ENCODE measurements at places on chromosomes 6 and 20.

GRCh38 chr6:43428112-43428570, 800 bp downstream of the ABCC10 start:
- DNase-seq = no peak

- DNase-seq = no peak
Observed at GRCh38 chr6:154229786-154230185, 126.8 kb downstream of the IPCEF1 start.

GRCh38 chr6:119308048-119308570, 41.5 kb downstream of the MAN1A1 start:
- no peak for DNase-seq

- no peak for DNase-seq
Observed at GRCh38 chr6:156378853-156379252, 398.3 kb upstream of the ARID1B start.

DNA sequence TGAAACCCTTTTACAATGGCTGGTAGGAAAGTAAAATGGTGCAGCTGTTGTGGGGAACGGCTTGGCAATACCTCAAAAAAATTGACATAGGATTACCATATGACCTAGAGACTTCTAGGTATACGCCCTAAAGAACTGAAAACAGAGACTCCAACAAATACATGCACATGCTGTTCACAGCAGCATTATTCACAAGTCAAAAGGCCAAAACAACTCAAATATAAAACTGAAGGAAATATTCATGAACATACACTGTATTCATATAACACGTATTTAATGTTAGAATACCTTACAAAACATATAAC, 74.6 kb downstream of the FOXA2 start:
- DNase-seq = no peak

- DNase-seq = no peak
Observed at GRCh38 chr6:40112350-40112749, 178.1 kb upstream of the MOCS1 start.

GRCh38 chr6:139943391-139943790, 568.9 kb upstream of the CITED2 start:
- DNase-seq = no peak

DNA sequence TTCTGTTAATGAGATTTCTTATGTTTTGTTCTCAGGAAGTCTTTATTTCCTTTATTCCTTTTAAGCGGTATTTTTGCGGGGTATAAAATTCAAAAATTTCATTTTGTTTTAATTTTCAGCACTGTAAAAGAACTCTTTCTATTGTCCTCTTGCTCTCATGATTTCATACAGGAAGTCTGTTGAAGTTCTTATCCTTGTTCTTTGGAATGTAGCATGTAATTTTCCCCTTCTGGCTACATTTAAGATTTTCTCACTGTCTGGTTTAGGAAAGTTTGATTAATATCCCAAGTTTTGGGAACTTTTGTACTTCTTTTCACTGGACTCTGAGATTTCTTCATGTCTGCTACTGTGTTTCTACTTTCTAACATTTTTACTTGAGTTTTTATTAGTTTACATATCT, 581.4 kb upstream of the GJE1 start:
- DNase-seq = no peak

DNA sequence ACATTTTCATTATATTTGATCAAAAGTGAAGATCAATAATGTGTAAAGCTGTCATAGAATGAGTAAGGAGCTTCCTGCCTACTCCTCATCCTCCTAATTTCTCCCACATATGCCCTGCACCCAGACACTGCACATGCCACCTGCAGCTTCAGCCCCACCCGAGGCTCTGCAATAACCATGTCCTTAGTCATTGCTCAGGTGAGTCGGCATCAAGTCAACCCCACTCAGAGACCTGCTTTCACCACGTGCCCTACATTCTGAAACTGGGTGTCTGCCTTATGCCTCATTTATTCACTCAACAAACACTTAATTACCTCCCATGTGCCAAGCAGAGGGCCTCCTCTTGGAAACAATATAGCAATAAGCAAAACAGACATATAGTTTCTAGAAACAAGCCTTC, 15.4 kb upstream of the TNFAIP3 start:
- DNase-seq = no peak

DNA sequence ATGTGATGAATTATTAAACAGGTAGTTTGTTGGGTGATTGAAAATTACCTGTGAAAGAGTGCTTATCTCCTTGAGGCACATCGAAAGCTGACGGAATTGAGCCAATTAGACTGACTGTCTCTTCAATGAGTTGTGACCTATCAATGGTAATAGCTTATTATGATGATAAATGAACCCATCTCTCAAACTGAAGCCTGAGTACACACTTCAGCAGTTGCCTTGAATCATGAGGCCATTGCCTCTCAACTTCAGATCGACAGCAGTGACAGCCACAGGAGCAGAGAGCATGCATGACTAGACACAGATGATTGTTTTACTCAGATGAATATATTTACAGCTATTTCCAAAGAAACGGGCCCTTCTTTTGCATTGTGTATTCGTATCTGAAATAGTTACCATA, 323.9 kb downstream of the LAMA2 start:
- DNase-seq = no peak

GRCh38 chr20:37757550-37757949, 63.7 kb downstream of the CTNNBL1 start:
- peak; percentile 24 for DNase-seq

GRCh38 chr6:75467966-75468365, 25.6 kb downstream of the FILIP1 start:
- DNase-seq = no peak

- no peak for DNase-seq
Observed at GRCh38 chr6:157644043-157644810, 178.8 kb upstream of the SNX9 start.

DNA sequence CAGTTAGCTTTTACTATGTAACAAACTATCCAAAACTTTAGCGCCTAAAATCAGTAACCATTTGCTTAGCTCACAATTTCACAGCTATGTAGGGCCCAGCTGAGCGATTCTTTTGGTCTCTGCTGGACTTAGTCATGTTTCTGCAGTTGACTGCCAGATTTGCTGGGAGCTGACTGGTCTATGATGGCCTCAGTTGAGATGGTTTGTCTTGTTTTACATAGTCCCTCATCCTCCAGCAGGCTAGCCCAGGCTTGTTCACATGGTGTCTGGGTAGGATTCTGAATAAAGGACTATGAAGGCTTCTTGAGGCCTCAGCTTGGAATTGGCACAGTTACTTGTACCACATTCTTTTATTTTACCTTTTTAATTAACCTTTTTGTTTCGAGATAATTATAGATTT, 247.8 kb upstream of the CHD6 start:
- DNase-seq = no peak

DNA sequence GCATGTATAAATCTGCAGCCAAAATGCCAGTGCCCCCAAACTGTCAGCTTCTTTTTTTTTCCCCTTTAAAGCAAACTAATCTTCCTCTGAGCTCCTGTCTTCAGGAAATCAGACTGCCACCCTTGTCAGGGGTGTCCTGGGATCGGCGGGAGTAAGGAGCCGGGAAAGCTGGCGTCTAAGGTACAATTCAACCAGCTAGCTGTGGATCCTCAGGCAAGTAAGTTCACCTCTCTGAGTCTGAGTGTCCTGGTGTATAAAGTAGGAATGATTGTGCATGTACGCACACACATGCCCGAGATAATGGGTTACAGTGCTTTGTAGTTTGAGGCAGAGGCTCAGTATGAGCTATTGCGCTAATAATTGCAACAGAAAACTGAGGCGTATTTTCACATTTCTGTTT, 98.3 kb downstream of the ANKRD60 start:
- no peak for DNase-seq

DNA sequence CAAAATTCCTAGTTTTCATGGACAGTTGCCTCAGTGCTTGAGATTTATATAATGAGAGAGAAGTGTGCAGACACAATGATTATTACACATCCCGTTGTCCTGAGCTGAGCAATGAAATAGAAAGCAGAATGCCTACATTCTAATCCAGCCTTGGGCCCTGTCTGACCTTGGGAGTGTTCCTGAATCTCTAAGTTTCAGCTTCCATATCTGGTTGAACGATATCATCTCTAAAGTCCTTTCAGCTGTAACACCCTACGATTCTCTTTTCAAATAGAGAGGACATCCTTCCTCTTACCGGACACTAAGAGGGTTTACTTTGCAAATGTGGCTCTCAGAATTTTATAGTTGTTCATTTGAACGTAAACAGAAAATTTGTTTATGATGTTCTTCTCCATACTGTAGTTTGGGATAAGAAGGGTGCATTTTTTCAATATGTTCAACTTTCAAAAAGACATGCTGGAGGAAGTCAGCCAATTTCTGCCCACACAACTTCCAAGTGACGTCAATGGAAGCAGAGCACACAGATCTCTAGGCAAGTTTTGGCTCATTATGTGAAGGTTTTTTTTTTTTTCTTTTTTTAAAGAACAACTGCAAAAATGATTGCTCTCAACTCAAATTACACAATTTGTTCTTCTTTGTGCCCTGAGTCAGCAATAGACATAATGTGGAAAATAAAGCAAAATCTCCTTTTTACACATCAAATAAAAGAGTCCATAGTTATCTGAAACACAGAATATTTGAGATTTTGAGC, 50.4 kb downstream of the PDE7B start:
- no peak for DNase-seq

DNA sequence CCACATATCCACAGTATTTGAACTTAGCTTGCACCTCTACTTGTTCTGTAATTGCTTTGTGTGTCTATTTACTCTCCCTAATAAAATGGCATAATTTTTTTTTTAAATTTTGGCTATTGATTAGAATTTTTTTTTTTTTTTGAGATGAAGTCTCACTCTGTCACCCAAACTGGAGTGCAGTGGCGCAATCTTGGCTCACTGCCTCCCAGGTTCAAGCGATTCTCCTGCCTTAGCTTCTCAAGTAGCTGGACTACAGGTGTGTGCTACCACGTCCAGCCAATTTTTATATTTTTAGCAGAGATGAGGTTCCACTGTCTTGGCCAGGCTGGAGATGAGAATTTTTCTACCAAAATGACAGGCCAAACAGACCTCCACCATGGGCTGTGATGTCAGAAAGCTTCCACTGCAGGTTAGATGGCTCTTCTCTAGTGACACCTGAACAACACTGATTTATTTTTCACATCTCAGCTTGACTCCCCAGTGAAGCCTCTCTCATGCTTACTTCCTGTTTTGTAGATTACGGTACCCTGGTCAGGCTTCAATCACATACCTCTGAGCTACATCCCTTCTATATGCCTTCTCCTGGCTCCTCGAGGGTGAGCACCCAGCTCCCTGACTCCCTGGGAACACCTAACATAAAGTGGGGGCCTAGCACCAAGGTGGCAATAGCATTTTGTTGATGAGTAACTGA, 112.8 kb downstream of the ARHGAP18 start:
- no peak for DNase-seq

DNA sequence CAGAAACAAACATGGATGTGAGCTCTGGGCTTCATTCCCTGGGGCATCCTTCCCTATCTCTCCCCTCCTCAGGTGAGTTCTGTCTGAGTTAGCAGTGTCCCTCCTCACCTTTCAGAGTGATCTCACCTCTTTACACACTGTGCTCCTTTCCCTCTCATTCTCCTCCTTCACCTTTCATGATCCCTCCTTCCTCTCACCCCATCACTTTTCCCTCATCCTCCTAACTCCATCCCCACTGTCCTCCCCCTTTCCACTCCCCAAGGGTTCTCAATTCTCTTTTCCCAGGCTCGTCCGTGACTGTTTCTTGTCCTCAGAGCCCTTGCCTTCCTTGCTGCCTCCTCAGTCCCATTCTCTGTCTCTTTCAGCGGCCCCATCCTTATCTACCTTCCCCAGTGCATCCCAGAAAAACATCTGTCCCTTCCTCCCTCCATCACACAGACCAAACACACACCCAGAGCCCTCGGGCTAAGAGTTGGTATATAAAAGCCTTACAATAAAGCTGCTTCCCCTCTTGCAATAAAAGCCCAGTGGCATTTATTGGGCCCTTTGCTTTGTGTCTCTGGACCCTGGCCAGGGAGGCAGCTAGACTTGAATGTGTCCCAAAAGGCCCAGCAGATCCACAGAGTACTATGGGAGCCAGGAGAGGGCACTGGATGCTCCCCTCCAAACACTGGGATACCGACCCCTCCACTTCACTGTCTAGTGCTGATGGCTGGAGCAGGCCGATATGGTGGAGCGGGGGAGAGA, 1.9 kb downstream of the RNF39 start:
- no peak for DNase-seq

DNA sequence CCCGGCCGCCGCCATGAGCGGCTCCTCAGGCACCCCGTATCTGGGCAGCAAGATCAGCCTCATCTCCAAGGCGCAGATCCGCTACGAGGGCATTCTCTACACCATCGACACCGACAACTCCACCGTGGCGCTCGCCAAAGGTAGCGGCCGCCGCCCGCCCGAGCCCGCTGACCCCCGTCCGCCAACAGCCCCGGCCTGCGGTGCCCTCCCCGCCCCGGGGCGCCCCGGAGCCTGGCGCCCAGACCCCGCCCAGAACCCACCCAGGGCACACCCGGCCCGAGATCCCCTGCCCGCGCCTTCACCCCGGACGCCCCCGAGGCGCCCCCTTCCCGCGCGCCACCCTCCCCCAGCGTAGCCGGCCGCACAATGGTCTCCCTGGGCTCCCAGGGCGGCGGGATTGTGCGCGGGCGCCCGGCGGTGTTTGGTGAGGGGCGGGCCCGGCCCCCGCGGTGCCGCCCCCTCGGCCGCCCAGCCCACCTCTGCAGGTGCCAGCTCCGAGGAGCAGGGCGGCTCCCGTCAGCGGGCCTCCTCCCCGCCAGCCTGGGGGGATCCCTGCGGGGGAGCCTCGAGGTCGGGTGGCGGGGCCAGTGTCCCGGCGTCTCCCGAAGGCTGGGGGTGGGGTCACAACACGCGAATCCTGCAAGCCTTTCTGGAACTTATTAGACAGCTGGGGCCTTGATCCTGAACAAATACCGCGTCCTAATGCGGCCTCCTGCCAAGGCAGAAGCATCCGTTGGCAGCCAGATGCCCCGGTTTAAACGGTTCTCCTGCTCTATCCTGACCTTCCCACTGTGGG, 577 bp downstream of the LSM14B start:
- DNase-seq = no peak

DNA sequence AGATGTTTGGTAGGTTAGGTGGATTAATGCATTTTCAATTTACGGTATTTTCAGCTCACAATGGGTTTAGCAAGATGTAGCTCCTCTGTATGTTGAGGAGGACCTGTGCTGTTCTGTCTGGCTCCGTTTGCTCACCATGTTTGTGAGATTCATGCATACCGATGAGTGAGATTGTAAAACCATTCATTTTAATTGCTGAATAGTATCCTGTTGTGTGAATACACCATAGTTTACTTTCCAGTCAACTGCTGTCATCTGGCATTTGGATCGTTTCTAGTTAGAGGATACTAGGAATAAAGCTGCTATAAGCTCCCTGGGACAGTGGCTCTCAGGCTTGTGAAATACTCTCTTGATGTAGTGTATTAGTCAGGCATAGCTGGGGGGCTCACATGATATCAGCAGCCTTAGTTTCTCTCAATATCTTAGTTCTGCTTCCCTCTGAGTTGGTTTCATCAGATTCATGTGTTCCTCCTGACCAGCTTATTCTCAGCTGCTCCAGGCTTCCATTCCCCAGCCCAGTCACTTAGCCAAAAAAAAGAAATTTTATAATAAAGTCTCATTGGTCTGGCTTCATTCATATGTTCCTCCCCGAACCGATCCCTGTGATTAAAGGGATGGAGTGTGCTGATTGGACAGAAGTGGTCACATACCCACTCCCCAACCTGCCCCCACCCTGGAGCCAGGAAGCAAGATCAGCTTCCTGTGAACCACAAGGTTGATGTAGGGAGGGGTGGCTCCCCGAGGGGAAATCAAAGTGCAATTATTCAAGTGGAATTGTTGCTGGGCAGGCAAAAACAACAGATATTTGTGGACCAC, 10.9 kb upstream of the B4GALT5 start:
- DNase-seq = no peak
